ENCODE measurements at places on chromosomes 11 and 22. TPM values are rescaled to one million over a fixed set of nuclear protein-coding genes. Genes with fewer than 3 reads are reported as not detected.

IL10RA gene
- not detected for total RNA-seq

TAF10 gene
- total RNA-seq = 113 TPM

- H3K27ac ChIP-seq = no peak overlapping the region
- H3K36me3 ChIP-seq = no peaks in the 10 kb centered on the region
- DNase-seq = no peak
- no peaks in the 10 kb centered on the region for H3K4me1 ChIP-seq
- no peak overlapping the region for H3K4me3 ChIP-seq
Observed at GRCh38 chr11:99241066-99241465, 220.3 kb downstream of the CNTN5 start.

DNA sequence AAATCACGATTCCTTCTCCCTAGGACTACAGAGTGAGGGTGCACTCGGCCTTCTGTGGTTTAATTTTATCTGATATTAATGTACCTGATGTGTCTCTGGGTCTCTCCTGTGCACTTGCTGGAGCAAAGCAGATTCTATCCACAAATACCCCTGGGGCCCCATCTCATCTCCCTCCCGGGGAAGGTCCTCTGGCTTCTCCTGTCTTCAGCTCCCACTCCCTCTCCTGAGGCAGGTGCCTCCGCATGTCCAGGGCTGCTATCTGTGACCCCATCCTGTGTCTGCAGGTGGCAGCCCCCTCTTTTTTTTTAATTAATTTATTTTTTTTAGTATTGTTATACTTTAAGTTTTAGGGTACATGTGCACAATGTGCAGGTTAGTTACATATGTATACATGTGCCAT, 558.7 kb downstream of the BRD1 start:
- H3K36me3 ChIP-seq = no peaks in the 10 kb centered on the region
- no peak for DNase-seq
- H3K27me3 ChIP-seq = peaks cover 32% of the 10 kb centered on the region
- no peak overlapping the region for H3K27ac ChIP-seq

RFPL2 gene
- total RNA-seq = 0.51 TPM

DNA sequence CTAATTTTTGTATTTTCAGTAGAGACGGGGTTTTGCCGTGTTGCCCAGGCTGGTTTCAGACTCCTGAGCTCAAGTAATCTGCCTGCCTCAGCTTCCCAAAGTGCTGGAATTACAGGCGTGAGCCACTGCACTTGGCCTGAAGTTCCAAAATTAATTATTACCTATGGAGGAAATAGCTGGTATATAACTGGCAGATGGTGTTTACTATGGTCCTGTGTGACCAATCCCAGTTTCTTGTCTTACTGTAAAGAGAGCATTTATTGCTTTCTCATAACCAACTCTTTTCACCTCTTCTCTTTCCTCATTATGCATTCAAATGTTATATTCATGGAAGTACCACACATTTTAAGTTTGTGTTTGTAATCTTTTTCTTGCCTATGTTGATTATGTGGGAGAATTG, 24.2 kb upstream of the ACAT1 start:
- no peak for DNase-seq
- no peaks in the 10 kb centered on the region for H3K4me1 ChIP-seq
- H3K27ac ChIP-seq = no peak overlapping the region
- peaks cover 51% of the 10 kb centered on the region for H3K36me3 ChIP-seq
- no peak overlapping the region for H3K4me3 ChIP-seq
- no peaks in the 10 kb centered on the region for H3K27me3 ChIP-seq
